ENCODE measurements at places on chromosomes 13 and 19. TPM values are rescaled to one million over a fixed set of nuclear protein-coding genes. Genes with fewer than 3 reads are reported as not detected.

DNA sequence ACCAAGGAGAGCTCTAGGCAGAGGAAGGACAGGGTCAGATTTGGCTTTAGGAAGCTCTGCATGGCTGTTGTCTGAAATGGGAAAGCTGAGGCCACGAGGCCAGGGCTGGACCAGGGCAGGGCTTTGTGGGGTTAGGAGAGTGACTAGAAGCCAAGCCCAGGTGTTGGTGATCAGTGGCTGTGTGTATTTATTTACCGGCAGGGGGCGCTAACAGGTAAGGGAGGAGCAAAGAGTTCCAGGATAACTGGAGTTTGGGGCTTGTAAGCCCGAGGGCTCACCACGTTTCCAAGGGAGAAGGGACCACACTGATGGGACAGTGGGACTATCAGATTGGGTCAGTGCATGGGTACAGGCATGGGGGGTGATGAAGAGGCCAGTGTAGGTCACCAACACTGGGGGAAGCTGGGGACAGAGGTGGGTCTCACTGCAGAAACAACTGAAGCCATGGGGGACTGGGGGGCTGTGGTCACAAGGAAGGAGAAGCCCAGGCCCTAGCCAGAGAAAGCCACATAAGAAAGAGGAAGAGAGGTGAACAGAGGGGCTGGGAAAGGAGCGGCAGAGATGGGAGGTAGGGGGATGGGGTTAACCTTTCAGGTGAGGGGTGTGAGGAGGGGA lies 3.9 kb downstream of the TMEM147 start:
- H3K27me3 ChIP-seq, result peaks cover 12% of the 10 kb centered on the region
- H3K4me3 ChIP-seq, result no peak overlapping the region
- H3K27ac ChIP-seq, result no peak overlapping the region
- no peaks in the 10 kb centered on the region for H3K36me3 ChIP-seq
- peak; percentile 52 for DNase-seq
- peaks cover 3% of the 10 kb centered on the region for H3K4me1 ChIP-seq

DNA sequence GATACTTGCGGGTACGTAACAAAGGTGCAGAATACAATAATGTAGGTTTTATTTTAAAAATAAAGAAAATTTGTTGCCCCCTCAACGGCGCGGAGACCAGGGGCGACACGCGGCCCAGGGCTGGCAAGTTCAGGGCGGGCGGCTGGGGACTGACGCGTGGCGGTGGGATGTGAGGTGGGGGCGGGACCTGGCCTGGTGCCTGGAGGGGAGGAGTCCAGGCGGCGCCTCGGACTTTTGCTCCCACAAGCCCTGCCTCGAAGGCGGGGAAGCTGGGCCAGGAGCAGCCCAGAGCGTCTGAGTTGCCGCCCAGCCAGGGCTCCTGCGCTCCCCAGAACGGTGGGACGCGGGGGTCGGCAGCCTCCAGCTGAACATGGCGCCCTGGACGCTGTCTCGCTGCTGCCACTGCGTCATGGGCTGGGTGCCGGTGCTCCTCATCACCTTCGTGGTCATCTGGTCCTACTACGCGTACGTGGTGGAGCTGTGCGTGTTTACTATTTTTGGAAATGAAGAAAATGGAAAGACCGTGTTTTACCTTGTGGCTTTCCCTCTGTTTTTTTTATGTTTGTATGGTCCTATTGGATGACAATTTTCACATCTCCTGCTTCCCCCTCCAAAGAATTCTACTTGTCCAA lies 1122.8 kb upstream of the ATXN8OS start:
- DNase-seq, result no peak
- H3K4me3 ChIP-seq, result no peak overlapping the region
- H3K27ac ChIP-seq, result no peak overlapping the region

CYP4F8 gene
- total RNA-seq, result not detected

DNA sequence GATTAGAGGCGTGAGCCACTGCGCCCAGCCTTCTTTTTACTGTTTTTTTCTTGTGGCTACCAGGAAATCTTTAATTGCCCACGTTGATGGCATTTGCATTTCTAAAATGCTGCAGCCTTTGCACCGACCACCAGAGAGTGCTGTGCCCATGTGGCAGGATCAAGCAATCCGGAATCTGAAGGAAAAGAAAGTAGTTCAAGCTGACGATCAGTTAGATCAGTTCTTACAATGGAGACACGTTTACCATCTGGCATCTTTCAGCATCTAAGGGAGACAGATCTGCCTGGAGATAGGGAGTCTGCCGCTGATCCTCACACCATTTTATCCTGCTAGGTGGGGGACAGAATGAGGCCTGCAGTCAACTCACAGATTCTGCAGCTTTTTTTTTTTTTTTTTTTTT lies 19.9 kb downstream of the TINCR start:
- no peaks in the 10 kb centered on the region for H3K36me3 ChIP-seq
- H3K27ac ChIP-seq, result peak overlapping the region; percentile 59
- no peak overlapping the region for H3K4me3 ChIP-seq

DNA sequence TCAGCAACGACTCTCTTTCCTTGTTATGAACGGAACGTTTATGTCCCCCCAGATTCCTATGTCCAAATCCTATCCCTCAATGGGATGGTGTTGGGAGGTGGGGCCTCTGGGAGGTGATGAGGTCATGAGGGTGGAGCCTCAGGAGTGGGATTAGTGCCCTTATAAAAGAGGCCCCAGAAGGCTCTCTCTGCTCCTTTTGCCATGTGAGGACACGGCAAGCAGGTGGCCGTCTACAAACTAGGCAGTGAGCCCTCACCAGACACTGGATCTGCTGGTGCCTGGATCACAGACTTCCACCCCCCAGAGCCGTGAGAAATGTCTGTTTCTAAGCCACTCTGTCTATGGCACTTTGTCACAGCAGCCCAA lies 53.2 kb downstream of the EPS15L1 start:
- H3K36me3 ChIP-seq, result peaks cover 2% of the 10 kb centered on the region
- H3K4me3 ChIP-seq, result no peak overlapping the region
- peaks cover 1% of the 10 kb centered on the region for H3K4me1 ChIP-seq
- peak overlapping the region; percentile 12 for H3K27ac ChIP-seq

- H3K36me3 ChIP-seq, result no peaks in the 10 kb centered on the region
- no peak for DNase-seq
These were observed 724.3 kb upstream of the SLITRK1 start for GRCh38 chr13:84606616-84607015.

WBP4 gene
- 8.9 TPM for total RNA-seq

GRCh38 chr13:99717959-99718674 lies 216.8 kb downstream of the TM9SF2 start:
- no peak overlapping the region for H3K27ac ChIP-seq
- H3K4me1 ChIP-seq, result peaks cover 16% of the 10 kb centered on the region
- H3K27me3 ChIP-seq, result no peaks in the 10 kb centered on the region
- DNase-seq, result no peak

ZNF90 gene
- total RNA-seq, result 47.2 TPM

ZNF229 gene
- 15.2 TPM for total RNA-seq

TMEM86B gene
- total RNA-seq, result 7.6 TPM

PRR36 gene
- total RNA-seq, result 37.4 TPM

PCDH9 gene
- 43.3 TPM for total RNA-seq

CRX gene
- total RNA-seq, result not detected

GRCh38 chr13:78193846-78194245 lies 275.2 kb upstream of the EDNRB start:
- H3K27me3 ChIP-seq, result no peaks in the 10 kb centered on the region
- H3K36me3 ChIP-seq, result no peaks in the 10 kb centered on the region
- H3K4me1 ChIP-seq, result peaks cover 4% of the 10 kb centered on the region
- no peak for DNase-seq
- no peak overlapping the region for H3K27ac ChIP-seq
- no peak overlapping the region for H3K4me3 ChIP-seq

GRCh38 chr13:66344805-66345517 lies 885.2 kb downstream of the PCDH9 start:
- no peaks in the 10 kb centered on the region for H3K27me3 ChIP-seq
- no peak overlapping the region for H3K27ac ChIP-seq
- H3K36me3 ChIP-seq, result no peaks in the 10 kb centered on the region
- H3K4me1 ChIP-seq, result peaks cover 18% of the 10 kb centered on the region
- H3K4me3 ChIP-seq, result no peak overlapping the region

ZNF792 gene
- total RNA-seq, result 6.4 TPM

GRCh38 chr13:40420160-40420740 lies 246.2 kb downstream of the FOXO1 start:
- no peaks in the 10 kb centered on the region for H3K27me3 ChIP-seq

GRCh38 chr19:17097593-17098126 lies 22.1 kb downstream of the MYO9B start:
- H3K36me3 ChIP-seq, result peaks cover 5% of the 10 kb centered on the region
- H3K4me3 ChIP-seq, result no peak overlapping the region
- no peak overlapping the region for H3K27ac ChIP-seq
- no peaks in the 10 kb centered on the region for H3K27me3 ChIP-seq
- peaks cover 2% of the 10 kb centered on the region for H3K4me1 ChIP-seq

GRCh38 chr19:17081672-17082630 lies 6.4 kb downstream of the MYO9B start:
- peaks cover 14% of the 10 kb centered on the region for H3K27me3 ChIP-seq
- peak overlapping the region; percentile 55 for H3K27ac ChIP-seq
- H3K4me1 ChIP-seq, result peaks cover 44% of the 10 kb centered on the region
- no peaks in the 10 kb centered on the region for H3K36me3 ChIP-seq

- no peaks in the 10 kb centered on the region for H3K4me1 ChIP-seq
- H3K27ac ChIP-seq, result no peak overlapping the region
- no peak overlapping the region for H3K4me3 ChIP-seq
- no peak for DNase-seq
- H3K27me3 ChIP-seq, result peaks cover 1% of the 10 kb centered on the region
These were observed 2749.5 kb downstream of the PCDH9 start for GRCh38 chr13:64480672-64481071.

GRCh38 chr19:3109491-3109890 lies 15.3 kb downstream of the GNA11 start:
- no peak for DNase-seq
- H3K27me3 ChIP-seq, result peaks cover 4% of the 10 kb centered on the region
- H3K36me3 ChIP-seq, result no peaks in the 10 kb centered on the region
- peaks cover 4% of the 10 kb centered on the region for H3K4me1 ChIP-seq
- H3K27ac ChIP-seq, result no peak overlapping the region
- H3K4me3 ChIP-seq, result no peak overlapping the region

GRCh38 chr13:99797691-99798090 lies 173.9 kb downstream of the ZIC5 start:
- H3K27me3 ChIP-seq, result peaks cover 4% of the 10 kb centered on the region
- no peak overlapping the region for H3K4me3 ChIP-seq
- no peak overlapping the region for H3K27ac ChIP-seq
- DNase-seq, result no peak
- H3K36me3 ChIP-seq, result no peaks in the 10 kb centered on the region

DNA sequence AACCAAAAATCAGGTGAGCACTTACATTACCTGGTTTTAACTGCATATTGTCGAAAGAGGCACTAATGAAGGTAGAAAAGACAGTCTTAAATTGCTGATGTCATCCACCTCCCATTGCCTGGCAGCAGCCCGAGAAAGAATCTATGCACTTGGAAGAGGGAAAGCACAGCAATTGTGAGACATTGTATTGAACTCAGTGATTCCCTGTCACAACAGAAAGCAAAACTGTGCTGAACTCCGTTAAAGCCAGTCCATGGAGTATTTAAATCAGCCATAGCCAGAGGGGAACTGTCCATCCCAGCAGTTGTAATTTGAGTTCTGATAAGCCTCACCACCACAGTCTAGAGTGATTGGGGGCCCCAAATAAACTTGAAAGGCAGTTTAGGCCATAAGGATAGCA lies 466.6 kb upstream of the PCDH9 start:
- no peak overlapping the region for H3K27ac ChIP-seq
- H3K27me3 ChIP-seq, result no peaks in the 10 kb centered on the region
- no peak for DNase-seq
- H3K4me1 ChIP-seq, result no peaks in the 10 kb centered on the region

DNA sequence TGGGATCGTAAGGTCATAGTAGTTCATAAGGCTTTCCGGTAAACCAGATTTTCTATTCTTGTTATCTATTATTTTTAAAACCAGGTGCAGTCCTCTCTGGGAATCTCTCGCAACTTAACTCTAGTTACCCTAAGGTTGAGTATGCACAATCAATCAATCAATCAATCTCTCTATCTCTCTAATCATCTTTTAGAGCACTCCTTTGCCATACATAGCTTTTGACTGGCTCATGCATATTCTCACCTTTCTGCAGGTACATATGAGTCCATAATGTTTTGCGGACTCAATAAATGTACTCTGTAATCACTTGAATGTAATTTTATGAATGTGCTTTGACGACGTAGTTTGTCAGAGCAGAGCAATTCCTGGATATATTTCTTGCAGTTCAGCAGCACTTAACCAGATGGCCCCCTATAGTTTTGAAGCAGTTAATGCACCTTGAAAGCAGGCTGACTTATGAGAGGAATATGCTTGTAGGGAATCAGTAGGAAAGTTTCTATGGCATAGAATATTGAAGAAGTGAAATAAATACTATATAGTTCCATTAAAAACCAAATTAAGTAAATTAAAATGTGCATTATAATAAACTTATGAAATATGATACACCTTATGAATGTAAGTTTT lies 524.7 kb downstream of the GPC5 start:
- DNase-seq, result no peak
- no peaks in the 10 kb centered on the region for H3K4me1 ChIP-seq
- no peaks in the 10 kb centered on the region for H3K36me3 ChIP-seq
- no peak overlapping the region for H3K4me3 ChIP-seq
- H3K27ac ChIP-seq, result no peak overlapping the region

GRCh38 chr13:20501120-20501519 lies 24.5 kb downstream of the CRYL1 start:
- H3K27me3 ChIP-seq, result peaks cover 2% of the 10 kb centered on the region
- peaks cover 9% of the 10 kb centered on the region for H3K36me3 ChIP-seq

DNA sequence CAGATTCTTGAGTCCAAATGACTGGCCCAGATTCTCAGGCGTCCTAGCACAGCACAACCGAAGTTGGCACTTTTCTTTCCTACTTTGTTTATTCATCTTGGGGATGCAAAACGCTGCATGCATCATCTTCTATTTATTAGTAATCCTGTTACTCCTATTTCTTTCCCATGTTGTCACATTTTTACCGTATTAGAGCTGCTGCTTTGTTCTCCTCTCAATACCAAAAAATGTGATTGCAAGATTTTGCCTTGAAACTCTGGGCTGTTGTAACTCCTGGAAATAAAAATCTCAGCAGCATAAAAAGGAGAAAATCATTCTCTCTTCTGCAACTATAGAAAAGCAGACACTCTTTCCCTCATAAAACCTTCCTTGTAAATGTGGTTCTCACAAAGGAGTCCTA lies 12.9 kb upstream of the IGSF23 start:
- no peak for DNase-seq
- H3K27ac ChIP-seq, result no peak overlapping the region
- H3K4me1 ChIP-seq, result no peaks in the 10 kb centered on the region
- H3K36me3 ChIP-seq, result no peaks in the 10 kb centered on the region
- H3K27me3 ChIP-seq, result peaks cover 2% of the 10 kb centered on the region

POLRMT gene
- total RNA-seq, result 79.9 TPM

DNA sequence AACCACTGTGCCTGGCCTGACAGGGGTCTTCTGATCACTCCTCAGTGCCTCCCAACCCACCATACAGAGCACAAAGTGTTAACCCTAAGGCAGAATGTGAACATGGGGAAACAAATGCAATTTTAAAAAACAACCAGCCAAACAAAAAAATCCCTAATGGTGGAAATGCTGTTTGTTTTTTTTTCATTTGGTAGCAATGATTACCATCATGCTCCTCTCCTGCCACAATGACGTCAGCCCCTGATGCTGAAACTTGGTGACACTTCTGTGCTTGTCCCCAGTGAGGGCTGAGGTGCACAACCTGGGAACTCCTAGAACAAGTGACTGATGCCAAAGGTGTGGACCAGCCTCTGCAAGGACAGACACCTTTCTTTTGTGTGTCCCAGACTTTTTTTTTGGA lies 4.0 kb upstream of the TSPAN16 start:
- H3K27ac ChIP-seq, result no peak overlapping the region
- DNase-seq, result no peak
- H3K27me3 ChIP-seq, result peaks cover 2% of the 10 kb centered on the region
- H3K36me3 ChIP-seq, result no peaks in the 10 kb centered on the region
- no peak overlapping the region for H3K4me3 ChIP-seq

- H3K27me3 ChIP-seq, result peaks cover 20% of the 10 kb centered on the region
- DNase-seq, result no peak
- peaks cover 17% of the 10 kb centered on the region for H3K4me1 ChIP-seq
- no peak overlapping the region for H3K27ac ChIP-seq
- no peak overlapping the region for H3K4me3 ChIP-seq
These were observed 71.4 kb downstream of the RASA3 start for GRCh38 chr13:114061047-114061446.
